ENCODE measurements at places on chromosomes 16 and 17. TPM values are rescaled to one million over a fixed set of nuclear protein-coding genes. Genes with fewer than 3 reads are reported as not detected.

DPEP3 gene
- not detected for total RNA-seq

BICDL2 gene
- total RNA-seq: not detected

TEKT1 gene
- not detected for total RNA-seq

PRR15L gene
- not detected for total RNA-seq

CTRB2 gene
- total RNA-seq: not detected

GPRC5B gene
- total RNA-seq: 24.8 TPM

TLCD3A gene
- 23.3 TPM for total RNA-seq

CBFA2T3 gene
- total RNA-seq: 0.19 TPM

MAZ gene
- 253 TPM for total RNA-seq

CD7 gene
- not detected for total RNA-seq

Measured in vein endothelial cell (primary cell).